ENCODE measurements at places on chromosomes 2 and 18.

DNA sequence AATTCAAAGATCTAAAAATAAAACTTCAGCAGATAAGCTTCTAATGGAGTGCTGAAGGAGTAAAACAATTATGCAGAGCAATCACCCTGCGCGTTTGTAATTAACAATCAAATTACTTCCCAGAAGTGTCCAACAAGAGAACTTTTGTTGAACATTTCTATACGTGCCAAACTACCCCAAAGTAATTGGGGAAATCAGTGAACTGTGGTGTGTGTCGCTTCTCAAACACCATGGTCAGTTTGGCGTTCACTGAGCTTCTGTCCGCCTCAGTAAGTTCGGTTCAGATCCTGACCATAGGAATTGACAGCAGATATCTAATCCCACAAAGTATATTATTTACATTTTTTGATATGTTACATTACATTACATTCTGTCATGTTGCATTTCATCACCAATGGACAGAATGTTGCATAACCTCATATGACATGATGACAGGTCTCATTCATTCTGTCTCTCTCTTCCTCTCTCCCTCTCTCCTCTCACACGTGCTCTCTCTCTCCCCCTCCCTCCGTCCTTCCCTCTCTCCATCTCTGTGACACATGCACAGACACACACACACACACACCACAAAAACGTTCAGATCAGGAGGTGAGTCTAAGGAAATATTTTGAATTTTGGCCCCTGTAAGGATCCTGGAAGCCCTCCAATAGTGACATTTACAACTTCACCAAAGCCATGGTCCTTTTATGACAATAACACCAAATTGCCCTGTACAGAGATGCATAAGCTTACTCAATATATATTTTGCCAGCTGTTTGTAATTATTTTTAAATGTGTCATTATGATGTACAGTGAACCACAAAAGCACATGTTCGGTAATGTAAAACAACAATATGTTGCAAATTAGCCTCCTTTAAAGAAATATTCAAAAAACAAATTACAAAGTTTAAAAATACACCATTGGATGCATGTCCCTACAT, 269.2 kb downstream of the FIGN start:
- no peak for DNase-seq

DNA sequence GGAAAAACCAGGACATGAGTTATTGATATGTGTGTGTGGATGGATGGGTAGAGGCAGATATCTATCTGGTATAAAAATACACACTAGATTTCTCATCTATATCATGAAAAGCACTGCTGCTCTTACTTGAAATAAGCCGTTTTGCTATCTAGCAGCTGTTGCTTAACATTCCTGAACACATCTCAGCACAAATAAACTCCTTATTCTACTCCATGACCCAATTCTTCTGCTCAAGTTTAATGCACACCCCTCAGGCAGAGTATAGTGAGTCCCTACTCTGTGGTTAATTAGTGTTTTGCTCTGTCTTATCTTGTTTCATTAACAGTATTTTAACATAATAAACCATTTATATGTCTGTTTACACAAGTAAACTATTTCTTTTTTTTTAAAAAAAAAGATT, 134.2 kb downstream of the CBLN2 start:
- no peak for DNase-seq

- no peak for DNase-seq
Measured at GRCh38 chr2:200795028-200795440, 16.7 kb upstream of the BZW1 start.

- DNase-seq = no peak
Measured at GRCh38 chr2:239073270-239073669, 225.4 kb downstream of the TWIST2 start.

GRCh38 chr2:239328351-239329191, 72.2 kb downstream of the HDAC4 start:
- DNase-seq = no peak

DNA sequence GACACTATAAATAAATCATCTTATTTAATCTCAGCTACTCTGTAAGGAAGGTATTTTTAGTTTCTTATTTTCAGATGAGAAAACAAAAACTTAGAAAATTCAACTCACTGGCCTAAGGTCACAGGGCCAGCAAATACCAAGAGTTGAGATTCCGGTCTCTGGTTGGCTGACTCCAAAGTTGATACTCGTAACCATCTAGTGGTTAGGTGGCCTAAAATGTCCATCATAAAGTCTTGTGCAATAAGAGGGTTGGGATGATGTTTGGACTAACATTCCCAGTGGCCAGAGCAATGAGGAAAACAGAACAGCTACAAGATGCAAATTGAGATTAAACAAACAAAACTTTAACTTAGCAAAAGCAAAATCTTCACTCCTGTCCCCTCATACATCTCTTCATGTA, 360.3 kb downstream of the FIGN start:
- DNase-seq = no peak

DNA sequence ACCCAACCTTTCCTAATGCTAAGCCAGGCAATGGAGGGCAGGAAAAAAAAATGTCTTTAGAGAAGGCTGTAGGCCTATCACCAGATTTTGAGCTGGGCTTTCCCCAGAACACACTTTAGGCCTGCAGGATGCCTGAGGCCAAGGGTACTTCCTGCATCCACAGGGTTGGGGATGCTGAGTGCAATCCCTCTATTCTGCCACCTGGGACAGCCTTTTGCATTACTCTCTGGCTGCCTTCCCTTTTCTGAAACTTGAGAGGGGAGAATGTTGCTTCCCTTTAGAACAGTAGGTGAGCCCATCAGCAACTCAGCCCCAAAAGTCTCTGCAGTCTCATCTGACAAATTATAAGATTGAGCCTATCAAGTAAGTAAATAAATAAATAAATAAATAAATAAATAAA, 195.2 kb downstream of the SLC8A1 start:
- DNase-seq = no peak

GRCh38 chr2:200086911-200087310, 131.5 kb downstream of the MAIP1 start:
- DNase-seq = no peak

- peak; percentile 62 for DNase-seq
Measured at GRCh38 chr18:79524181-79525078, 128.7 kb downstream of the NFATC1 start.

GRCh38 chr2:74789271-74789670, 44.7 kb upstream of the HK2 start:
- DNase-seq = no peak

DNA sequence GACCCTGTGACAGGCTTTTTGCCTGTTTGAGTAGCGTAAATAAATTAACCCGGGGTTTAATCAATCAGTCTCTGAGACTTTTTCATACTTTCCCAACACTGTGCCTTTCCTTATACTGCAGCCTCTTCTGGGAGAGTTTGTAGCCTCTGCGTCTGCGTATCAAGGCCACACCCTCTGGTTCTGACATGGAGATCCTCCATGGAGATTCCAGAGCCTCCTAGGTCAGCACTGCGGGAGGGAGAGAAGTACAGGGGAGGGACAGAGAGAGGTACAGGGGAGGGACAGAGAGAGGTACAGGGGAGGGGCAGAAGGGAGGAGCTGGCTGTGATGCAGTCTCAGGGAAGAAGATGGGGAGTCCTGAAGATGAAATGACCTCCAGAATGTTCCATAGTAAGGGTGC, 166.0 kb downstream of the ARL4C start:
- DNase-seq = no peak

- no peak for DNase-seq
Measured at GRCh38 chr18:26703170-26703930, 155.0 kb upstream of the KCTD1 start.

GRCh38 chr2:77518311-77518710, 3.9 kb downstream of the LRRTM4 start:
- no peak for DNase-seq

DNA sequence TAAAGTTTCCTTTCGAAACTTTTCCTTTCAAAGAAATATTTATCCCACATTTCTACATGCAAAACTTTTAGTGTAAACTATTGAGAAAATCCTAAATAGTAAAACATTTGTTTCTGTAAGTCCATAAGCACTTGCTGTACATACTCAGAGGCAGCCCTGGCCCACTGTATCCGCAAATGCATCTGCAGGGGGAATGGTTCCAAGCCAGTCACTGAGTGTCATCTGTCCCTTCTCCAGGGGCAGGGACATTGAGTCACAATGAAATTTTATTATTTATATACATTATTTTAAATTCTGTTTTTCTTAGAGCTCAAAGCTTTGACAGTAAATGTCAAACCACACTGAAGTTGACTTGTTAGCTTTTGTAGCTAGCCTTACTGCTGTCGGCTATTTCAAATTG, 367.2 kb downstream of the MTX2 start:
- DNase-seq = no peak

- DNase-seq = no peak
Measured at GRCh38 chr2:140596447-140596846, 1534.4 kb downstream of the LRP1B start.

DNA sequence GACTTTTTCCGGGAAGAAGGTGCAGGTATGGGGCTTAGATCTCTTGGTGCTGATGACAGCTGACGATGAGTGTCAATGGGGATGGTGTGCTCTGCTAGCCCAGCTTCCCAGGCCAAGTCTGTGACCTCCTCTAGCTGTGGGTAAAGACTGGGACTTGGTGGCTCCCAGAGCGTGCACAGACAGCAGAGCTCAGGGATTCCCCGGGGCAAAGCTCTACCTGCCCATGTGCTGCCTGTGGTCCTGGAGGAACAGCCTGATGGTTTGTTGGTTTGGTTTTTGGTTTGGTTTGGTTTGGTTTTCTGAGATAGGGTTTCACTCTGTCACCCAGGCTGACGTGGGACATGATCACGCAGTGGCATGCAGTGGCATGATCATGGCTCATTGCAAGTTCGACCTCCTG, 19.2 kb downstream of the ATP6V1B1 start:
- DNase-seq = no peak

DNA sequence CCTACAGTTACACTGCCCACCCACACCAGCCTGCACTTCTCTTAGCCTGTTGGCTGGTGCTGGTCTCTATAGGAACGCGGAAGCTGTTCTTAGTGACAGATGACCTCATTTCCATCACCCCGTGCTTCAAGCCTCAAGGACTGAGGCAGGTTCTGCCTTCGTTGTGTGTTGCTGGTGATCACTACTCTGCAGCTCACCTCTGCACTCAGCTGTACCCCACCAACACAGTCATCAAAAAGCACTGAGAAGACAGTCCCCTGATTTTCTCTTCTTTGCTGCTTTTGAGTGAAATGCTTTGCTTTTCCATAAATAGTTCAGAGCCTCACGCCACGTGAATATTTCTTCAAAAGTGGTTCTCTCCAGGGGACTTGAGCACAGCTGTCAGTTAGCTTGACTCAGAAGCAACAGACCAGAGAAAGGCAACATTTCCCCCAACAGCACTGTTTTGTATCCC, 225.7 kb upstream of the CCDC150 start:
- no peak for DNase-seq

- no peak for DNase-seq
Measured at GRCh38 chr18:59661891-59662701, 35.1 kb downstream of the CCBE1 start.

- DNase-seq = no peak
Measured at GRCh38 chr2:62774555-62775366, 69.2 kb downstream of the EHBP1 start.

DNA sequence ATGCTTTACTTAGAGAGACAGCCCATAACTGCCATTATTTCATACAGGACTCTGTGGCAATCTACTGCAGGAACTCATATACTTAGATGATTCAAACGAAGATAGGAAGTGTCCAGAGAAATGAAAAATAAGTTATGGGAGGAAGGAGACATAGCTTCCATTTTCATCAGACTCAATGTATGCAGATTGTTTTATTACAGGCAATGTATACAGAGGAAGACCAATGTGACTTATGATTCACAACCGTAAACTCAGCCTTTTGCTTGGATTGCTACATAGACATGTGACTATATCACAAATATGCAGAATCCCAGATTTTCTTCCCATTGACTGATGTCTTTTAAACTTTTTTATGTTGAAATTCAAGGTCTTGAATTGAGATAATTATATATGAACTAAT, 793.4 kb downstream of the SATB2 start:
- no peak for DNase-seq

DNA sequence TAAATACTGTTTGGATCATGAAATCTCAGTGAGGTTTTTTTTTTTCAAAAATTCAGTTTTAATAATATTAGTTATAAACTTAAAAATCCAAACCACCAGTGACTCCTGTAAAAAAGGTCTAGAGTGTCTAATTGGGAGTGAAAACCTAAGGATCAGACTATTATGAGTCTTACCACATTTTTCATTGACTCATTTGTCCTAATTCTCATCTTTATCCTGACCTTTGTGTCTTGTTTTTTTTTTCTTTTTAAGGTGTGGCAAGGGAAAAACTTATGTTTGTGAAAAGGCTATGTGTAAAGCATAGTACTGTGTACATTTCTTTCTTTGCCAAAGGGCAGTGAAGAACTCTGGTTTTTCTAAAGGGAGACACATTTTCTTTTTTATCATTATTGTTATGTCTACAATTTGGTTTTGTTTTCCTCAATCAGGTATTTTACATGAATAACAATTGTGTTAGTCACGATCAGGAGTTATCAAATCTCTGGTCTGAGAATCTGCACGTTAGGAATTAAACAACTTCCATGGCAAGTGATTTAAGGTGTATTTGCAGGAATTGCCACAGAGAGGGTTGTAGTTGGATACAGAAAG, 52.6 kb downstream of the RHBDD1 start:
- DNase-seq = no peak

DNA sequence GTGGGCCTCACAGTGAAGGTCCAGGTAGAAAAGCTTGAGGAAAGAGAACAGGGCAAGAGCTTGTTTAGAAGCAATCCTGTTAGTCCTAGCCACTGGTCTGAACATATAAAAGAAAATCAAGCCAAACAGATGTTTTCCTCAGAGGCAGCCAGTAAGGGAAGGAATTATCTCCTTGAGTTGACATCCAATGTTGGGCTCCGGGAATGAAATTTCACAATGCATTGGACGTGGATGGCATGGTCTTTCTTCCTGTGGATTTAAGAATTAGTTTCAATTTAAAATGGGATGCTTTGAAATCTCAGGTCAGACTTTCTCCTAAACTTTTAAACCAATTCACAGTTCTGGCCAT, 92.1 kb downstream of the ACKR3 start:
- DNase-seq = no peak

- no peak for DNase-seq
Measured at GRCh38 chr2:9355716-9356115, 67.6 kb downstream of the ITGB1BP1 start.
